CD8-positive, alpha-beta memory T cell (primary cell): ENCODE measurements at places on chromosomes 16 and 17.

DNA sequence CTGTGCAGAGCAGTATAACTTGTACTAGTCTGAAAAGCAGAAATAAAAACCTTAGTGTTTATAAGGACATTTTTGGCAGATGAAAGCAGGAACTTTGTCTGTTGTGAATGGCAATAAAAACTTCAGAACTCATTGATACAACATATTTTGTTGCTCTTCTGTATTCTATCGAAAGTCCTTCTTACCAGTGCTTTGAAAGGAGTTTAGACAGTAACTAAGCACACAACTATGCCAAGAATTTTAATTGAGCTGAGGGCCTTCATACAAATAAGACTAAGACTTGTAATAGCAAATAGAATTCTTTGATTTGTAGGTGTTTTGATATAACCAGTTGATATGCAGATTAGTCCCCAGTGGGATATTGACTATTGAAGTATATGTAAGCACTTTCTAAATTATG, 308.4 kb downstream of the ZFHX3 start:
- no peak for DNase-seq

DNA sequence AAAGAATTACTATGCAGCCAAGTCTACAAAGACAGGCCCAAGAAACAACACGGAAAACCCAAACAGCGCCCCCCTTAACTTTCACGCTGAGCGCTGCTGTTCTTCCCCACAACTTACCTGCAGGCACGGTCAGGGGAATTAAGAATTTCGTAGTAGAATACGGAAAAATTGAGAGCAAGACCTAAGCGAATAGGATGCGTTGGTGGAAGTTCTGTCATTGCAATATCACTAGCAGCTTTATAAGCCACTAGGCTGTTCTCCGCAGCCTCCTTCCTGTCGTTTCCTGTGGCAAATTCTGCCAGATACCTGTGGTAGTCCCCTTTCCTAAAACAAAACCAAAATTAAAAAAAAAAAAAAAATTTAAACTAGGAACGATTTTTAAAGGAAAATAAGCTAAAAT, 39.0 kb downstream of the YWHAE start:
- DNase-seq = no peak

- no peak for DNase-seq
These were observed 28.4 kb upstream of the ALKBH5 start for GRCh38 chr17:18155179-18155578.

DNA sequence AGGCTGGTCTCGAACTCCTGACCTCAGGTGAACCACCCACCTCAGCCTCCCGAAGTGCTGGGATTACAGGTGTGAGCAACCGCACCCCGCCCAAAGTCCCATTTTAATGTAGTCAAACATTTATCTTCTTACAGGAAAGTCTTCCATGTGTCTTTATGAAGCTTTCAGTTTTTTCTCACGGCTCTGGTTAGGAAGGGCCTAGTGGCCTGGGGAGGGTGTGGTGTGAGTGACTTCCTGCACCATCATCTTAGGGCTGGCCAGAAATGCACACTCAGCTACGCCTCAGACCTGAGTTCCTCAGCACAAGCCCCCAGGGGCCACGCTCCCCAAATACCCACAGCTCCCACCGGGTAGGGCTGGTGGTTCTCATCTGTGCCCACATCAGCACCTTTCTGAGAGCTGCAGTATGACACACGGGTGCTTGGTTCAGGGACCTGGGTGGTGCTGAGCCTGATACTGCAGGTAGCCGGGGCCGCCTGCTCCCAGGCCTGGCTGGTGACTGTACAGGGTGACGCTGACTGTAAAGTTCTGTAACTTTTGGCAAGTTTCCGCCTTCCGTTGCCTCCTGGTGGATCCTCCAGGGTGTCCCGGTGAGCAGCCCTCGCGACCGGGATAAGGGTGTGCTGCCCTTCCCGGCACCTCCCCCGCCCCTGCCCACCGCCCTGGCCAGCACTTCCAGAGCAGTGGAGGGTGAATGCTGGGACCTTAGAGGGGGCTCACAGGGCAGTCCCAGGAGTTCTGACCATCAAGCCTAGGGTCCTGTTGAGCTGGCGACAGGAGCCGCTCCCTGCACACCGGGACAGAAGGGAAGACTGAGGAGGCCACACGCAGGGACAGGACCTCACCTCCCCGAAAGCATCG, 52.5 kb downstream of the ZNF778 start:
- no peak for DNase-seq

DNA sequence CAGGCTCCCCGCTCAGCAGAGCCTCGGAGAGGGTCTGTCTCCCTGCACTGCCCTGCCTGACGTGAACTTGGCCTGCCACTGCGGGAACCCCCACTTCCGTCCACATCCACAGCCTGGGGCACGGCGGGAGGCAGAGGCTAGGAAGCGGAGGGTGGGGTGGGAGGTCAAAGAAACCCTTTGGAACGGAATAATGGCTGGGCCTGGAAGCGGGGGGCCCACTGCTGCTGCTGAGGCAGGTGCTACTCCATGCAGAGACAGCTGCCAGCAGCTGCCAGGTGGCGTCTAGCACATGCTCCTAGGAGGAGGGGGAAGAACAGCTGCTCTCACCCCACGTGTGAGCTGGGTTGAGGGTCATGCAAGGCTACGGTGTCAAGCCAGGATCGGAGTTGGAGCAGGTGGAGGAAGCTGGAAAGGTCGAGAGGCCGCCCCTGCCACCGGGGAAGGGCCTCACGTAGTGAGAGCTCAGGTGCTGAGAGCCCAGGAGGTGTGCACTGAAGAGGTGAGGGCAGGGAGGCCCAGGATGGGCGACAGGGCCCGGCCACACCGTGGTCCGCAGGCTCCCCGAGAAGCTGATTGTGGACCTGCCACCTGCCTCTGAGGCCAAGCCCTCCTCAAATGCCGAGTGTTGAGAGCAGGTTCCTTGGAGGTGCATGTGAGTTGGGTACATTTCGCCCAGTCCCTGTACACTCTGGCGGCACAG, 9.8 kb downstream of the FSCN2 start:
- no peak for DNase-seq
